WERI-Rb-1 (cell line): ENCODE measurements at places on chromosomes 1 and 21.

DNA sequence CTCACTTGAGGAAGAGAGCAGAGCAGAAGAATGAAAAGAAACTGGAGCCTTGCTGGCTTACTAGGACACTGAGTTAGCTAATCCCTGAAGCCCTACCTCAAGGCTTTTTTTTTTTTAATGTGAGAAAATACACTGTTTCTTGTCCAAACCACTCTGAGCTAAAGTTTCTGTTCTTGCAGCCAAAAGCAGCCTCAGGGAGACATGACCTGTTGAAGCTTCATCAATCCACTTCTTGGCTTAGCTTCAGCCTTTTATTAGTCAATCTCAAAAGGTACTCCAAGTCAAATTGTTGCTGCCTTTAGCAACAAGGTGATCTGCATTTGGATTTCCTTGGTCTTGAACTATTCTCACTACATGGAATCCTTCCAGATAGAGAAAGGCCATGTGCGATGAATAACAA, 33.7 kb downstream of the CCDC185 start:
- no peak for DNase-seq

- peak; percentile 97 for DNase-seq
Observed at GRCh38 chr1:1304331-1305299, 3.1 kb downstream of the ACAP3 start.

DNA sequence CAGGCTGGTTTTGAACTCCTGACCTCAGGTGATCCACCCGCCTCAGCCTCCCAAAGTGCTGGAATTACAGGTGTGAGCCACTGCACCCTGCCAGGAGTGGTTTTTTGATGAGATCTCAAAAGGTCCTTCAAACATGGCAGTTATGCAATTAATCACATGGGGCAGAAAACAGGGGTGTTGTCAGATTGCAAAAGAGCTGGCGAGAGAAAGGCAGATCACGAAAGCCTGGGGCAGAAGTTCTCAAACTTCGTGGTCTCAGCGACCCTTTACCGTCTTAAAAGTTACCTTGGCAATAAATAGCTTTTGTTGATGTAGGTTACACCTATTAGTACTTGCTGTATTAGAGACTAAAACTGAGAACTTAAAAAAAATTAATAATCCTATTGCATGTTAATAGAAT, 16.1 kb downstream of the CNR2 start:
- DNase-seq, result no peak

- peak; percentile 9 for DNase-seq
Observed at GRCh38 chr1:234710936-234711724, 101.2 kb upstream of the IRF2BP2 start.

DNA sequence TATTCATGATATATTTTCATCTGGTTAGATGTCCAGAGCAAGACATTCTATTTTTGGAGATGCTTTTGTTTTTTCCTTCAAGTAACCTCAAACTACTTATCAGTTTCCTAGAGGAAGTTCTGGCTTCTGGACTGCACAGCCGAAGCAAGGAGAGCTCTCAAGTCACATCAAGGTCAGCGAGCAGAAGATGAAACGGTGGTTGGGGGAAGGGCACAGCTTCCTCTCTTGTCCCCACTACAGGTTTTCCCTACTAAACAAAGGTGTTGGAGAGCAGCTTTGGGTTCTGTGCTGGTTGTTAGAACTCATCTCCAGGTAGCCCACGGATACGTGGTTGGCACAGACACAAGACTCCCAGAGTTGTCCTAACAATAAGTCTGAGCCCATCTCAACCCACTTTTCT, 5.1 kb upstream of the PLEKHO1 start:
- DNase-seq, result no peak

DNA sequence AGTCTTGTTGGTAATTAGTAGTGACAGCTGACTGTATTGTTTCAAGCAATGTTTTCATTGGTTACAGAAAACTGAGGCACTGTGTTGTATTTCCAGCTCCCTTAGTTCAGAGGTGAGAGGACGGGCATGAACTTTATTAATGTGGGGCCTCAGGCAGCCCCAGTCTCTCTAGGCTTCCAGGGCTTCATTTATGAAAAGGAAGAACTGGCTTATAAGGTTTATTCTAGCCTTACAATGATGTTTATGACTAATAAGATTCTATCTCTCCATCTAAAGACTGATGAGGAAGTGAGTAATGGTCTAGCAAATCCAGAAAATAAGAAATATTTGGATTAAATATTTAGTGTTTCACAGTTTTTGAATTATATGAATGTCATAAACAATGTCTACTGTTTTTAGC, 41.5 kb downstream of the CBS start:
- DNase-seq, result no peak

- no peak for DNase-seq
Observed at GRCh38 chr1:113983391-113983790, 4.1 kb downstream of the OLFML3 start.

GRCh38 chr1:161484613-161485012, 20.6 kb upstream of the FCGR2A start:
- DNase-seq, result no peak

- no peak for DNase-seq
Observed at GRCh38 chr21:38468989-38469388, 29.3 kb downstream of the ERG start.

GRCh38 chr1:242128951-242129502, 130.1 kb upstream of the MAP1LC3C start:
- DNase-seq, result no peak

- DNase-seq, result no peak
Observed at GRCh38 chr1:36089393-36090121, 865 bp downstream of the ADPRS start.

GRCh38 chr1:201982082-201982622, 296 bp upstream of the RNPEP start:
- DNase-seq, result peak; percentile 94

DNA sequence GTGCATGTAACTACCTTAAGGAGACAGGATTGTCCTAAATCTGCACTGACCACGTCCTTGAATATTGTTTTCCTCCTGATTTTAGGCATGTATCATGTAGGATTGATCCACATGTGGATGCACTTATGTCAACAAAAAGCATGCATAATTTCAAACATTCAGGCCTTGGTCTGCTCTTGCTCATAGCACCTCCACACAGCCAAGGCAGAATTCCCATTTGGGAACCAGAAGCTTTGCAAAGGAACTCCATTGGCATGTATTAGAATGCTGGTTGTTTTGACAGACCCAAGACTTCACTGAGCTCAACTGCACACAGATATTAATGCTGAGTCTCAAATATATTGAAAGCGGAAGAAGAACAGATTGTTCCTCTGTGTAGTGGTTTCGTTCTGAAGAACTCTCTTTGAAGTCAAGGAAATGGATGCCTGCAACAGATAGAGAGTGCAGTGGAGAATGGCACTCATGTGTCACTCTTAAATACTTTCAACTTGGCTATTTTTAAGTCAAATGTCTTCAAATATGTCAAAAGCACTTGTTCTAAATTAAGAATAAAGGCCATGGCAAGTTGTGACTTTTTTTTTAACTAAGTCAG, 387.6 kb downstream of the LTN1 start:
- DNase-seq, result no peak

GRCh38 chr1:166470014-166470413, 303.2 kb upstream of the FAM78B start:
- DNase-seq, result no peak

GRCh38 chr1:12769976-12770505, 3.5 kb upstream of the PRAMEF12 start:
- no peak for DNase-seq

- no peak for DNase-seq
Observed at GRCh38 chr1:218444588-218444987, 99.5 kb downstream of the TGFB2 start.

DNA sequence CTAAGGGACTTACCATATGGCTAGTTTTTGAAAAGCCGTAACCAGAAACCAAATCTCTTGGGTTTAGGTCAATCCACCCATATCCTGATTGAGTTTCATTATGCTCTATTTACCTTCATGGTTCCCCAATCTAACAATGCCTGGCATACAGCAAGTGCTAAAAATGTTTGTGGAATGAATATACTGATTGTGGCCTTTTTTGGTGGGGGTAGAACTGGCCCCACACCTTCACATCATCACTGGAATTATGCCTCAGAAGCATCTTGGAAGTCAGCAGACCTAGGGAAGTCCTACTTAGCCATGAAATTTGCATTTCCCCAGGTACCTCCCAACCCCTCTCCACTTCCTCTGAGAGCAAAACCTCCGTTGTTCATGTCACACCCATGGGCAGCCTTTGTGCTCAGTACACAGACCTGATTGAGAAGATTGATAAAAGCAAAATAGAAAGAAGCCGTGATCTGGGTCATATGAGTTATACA, 17.8 kb upstream of the SLAMF1 start:
- DNase-seq, result no peak

- no peak for DNase-seq
Observed at GRCh38 chr1:114712977-114713376, 3.6 kb downstream of the NRAS start.

GRCh38 chr1:157691285-157691920, 9.2 kb downstream of the FCRL3 start:
- peak; percentile 75 for DNase-seq

DNA sequence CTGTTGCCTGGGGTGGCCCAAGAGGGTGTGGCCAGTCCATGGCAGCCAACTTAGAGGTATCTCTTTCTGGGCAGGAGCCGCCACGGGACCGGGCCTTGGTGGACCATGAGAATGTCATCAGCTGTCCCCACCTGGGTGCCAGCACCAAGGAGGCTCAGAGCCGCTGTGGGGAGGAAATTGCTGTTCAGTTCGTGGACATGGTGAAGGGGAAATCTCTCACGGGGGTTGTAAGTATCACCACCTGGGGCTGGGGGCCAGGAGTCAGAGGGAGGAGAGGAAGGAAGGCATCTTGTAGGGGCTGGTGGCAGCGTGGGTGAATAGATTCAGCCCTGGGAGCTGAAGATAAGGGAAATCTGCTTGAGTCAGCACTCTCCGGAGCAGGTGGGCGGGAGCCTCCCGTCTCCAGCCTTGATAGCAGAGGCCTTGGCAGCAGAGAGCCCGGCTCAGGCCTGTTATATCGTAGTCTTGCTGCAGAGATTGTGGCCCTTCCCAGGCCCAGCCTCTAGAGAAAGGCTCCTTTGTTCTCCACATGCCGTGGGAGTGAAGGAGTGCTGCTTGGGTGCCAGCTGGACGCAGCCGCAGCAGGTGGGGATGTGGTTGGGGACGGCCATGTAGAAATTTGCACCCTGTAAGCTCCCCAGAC, 25.4 kb downstream of the PHGDH start:
- DNase-seq, result no peak

DNA sequence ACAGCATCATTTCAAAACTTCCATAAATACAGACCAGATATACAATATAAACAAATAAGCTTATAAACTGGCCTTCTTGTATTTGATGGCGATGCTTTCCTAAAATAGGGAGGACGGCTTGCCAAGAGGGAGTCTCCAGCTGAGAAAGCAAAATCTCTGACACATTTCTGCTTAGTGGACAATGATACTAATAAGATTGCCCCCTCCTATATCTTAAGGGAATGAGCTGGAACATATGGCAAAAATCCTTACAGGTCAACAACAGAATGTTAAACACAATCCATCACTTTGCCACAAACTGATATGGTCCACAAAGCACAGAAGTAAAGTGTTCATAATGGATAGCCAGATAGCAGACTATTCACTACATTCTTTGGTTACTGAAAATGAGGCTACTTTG, 7.1 kb upstream of the GADD45A start:
- DNase-seq, result no peak

GRCh38 chr1:1202831-1203560, 3.4 kb downstream of the TNFRSF18 start:
- DNase-seq, result no peak

DNA sequence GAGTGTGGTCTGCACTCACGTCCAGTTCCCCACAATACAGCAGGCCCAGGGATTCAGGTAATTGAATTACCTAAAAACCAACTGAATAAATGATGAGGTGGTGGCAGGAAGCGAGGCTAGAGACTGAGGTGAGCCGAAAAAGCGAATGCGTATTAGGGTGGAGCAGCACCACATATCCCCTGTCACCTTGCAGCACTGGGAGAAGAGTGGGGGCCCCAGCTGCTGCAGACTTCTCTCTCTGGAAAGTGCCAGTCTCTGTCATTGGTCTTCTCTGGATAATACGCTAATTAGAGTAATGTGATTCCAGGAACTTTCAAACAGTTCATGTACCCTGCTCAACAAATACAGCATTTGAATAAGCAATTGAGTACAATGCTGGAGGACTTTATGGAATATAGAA, 199.0 kb downstream of the RPS6KC1 start:
- no peak for DNase-seq

DNA sequence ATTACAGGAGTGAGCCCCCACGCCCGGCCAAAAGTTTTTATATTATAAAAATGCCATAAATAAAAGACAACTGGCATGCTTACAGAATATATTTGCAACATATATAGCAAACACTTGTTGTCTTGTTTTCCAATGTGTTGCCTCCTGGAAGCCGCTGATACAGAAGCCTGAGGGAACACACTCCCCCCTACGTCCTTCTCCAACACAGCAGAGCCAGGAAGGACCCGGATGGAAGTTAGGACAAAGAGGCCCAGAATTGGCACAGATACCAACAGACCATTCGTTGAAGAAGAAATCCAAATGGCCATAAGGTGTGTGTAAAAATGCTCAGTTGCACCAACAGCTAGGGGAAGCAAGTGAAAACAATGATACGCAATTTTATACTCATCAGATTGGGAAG, 1.3 kb upstream of the PLA2G5 start:
- DNase-seq, result no peak

DNA sequence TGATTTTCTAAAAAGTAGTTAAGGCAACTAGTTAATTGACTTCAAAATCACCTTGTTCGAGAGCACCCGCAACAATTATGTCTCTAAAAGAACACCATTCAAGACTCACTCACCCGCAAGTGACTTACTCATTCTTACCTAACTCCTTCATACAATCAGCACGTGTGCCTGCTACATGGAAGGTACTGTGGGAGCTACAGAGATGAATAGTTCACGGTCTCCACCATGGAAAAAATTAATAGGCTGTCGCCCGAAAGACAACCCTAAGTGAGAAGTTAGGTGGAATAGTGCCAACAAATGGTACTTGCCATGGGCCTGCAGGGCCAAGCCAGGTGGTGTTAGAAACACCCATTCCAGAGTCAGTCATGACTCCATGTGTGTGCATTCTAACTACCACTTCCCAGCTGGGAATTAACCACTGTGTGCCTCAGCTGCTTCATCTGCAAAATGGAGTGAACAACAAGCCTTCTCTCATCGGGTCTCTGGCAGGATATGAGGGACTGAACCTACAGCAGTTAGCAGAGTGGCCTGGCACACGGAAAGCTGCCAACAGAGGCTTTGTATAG, 7.1 kb downstream of the SSBP3 start:
- no peak for DNase-seq

- DNase-seq, result no peak
Observed at GRCh38 chr1:198741744-198742143, 102.9 kb downstream of the PTPRC start.

DNA sequence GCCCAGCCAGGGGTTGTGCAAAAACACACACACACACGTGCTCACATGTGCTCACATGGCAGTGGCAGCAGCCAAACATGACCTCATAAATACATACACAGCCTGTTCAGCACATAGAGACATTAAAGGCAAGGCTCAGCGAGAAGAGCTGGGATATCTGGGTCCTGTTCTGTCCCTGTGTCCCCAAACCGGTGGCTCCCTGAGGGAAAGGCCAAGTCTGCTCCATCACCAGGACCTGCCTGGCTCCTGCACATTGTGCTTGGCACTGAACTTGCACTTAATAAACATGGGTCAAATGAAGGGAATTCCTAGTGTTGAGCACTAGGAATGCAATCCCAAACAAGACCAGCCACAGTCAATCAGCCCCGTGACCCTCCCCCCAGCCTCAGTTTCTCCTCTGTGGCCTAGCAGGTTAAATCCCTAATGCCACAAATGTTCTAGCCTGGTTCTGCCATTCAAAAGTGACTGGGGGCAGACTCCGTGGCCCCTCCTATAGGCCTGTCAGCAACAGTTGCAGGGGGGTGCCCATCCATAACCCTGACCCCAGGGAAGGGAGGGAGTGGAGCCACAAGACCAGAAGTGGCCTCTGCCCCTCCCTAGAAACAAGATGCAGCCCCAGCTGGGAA, 160.9 kb upstream of the VAMP3 start:
- DNase-seq, result no peak
